ENCODE measurements at places on chromosomes 7 and 10.

DNA sequence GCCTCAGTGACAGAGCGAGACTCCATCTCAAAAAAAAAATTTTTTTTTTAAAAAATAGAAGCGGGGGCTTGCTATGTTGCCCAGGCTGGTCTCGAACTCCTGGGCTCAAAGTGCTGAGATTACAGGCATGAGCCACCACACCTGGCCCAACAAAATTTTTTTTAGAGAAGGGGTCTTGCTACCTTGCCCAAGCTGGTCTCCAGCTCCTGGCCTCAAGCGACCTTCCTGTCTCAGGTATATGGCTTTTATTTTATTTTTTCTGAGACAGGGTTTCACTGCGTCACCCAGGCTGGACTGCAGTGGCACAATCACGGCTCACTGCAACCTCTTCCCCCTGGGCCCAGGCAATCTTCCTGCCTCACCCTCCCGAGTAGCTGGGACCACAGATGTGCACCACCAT is 1.6 kb upstream of the ABHD11 start:
- DNase-seq, result no peak

DNA sequence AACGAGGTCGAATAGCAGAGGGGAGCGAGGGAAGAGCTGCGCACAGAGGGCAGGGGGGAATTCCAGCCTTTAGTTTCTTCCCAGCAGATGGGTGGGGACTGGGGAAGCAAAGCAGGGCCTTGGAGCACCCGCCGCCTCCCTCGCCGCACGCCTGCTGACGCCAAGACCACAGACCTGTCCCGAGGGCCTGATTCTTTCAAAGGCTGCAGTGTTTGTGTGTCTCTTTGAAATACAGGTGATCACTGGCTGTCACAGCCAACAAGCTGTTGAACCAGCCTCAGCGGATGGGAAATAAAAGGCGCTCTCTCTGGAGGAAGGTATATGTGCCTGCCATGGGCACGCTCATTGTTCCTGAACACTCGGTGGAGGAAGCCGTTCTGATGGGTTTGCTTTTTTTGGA is 119.3 kb downstream of the FAM53B start:
- DNase-seq, result no peak

- DNase-seq, result no peak
Observed at GRCh38 chr10:44398747-44399658, 14.1 kb upstream of the CXCL12 start.

- DNase-seq, result no peak
Observed at GRCh38 chr7:114932991-114933390, 11.1 kb downstream of the MDFIC start.

GRCh38 chr7:141698247-141699015 is 3.5 kb downstream of the DENND11 start:
- no peak for DNase-seq

DNA sequence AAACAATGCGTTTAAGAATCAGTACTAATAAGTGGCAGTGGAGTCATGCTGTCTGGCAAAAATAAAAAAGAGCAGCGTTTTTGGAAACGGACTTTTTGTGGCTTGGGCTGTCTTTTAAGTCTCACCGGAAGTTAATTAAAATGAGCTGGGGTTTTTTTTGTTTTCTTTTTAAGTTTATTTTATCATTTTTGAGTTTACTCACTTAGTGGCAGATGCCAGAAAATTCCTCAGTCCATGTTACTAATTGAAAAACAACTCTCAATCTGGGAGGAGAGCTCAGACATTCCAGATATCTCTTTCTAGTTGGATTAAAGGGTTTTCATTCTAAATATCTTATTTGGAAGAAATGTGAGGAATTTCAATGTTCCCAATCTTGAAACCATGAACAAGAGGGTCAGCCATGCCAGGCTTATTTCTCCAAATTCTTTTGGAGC is 133.8 kb upstream of the AGR3 start:
- DNase-seq, result no peak

DNA sequence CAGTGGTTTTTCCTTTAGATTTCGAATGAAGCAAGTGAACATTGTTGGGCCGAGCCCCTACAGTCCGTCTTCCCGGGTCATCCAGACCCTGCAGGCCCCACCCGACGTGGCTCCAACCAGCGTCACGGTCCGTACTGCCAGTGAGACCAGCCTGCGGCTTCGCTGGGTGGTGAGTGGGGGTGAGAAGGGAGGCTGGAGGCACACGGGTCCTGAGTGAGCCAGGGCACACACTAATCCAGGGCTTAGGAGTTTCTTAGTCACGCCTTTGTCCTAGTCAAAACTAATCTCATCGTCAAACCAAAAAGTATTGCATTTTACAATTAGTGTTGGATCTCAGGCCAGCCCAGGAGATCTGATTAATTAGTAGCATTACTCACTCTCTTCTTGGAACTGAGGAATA is 568.8 kb upstream of the FOXK1 start:
- DNase-seq, result no peak

DNA sequence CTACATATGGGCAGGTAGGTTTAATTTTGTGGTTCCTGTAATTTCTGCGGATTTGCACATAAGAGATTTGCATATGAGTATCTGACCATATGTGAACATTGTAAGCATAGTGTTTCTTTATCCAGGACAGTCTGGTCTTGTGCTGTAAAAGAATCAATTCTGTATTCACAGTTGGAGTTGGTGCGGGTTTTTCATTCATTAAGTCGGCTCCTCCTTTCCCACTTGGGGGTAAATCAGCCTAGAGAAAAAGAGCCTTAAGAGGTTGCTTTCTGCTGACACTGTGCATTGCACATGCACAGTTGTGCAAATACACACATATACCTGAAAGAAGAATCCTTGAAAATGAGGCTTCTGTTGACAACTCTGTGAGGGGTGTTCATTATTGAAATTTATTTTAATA is 6.1 kb upstream of the CYP26C1 start:
- no peak for DNase-seq

GRCh38 chr7:134357486-134357885 is 40.8 kb upstream of the SLC35B4 start:
- DNase-seq, result no peak

DNA sequence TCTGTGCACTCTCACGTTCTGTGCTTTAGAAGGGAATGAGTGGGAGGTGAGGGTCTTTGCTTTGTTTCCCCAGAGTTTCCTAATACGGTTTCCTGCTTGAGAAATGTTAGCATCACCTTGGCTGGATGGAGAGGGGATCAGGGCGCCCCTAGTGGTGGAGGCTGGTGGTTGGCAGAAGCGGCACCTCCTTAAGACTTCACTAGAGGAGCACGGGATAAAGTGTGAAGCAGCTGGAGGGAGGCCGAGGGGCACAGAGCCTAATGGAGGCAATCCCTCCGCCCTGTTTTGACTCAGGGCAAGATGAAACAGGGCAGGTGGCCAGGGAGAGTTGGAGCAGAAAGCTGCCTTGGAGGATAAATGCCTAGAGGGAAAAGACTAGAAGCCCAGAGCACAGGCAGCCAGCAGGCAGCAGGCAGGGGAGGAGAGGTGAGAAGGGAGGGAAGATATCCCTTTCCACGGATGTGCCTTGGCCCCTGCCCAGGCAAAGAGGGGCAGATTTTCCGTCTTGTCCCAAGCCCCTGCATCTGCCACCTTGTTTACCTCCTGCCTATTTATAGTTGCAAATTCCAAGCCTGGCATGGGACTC is 56.0 kb upstream of the BTRC start:
- no peak for DNase-seq

GRCh38 chr7:33614357-33615117 is 290.8 kb upstream of the BMPER start:
- DNase-seq, result no peak

- no peak for DNase-seq
Observed at GRCh38 chr7:148222721-148223120, 367.8 kb upstream of the C7orf33 start.

DNA sequence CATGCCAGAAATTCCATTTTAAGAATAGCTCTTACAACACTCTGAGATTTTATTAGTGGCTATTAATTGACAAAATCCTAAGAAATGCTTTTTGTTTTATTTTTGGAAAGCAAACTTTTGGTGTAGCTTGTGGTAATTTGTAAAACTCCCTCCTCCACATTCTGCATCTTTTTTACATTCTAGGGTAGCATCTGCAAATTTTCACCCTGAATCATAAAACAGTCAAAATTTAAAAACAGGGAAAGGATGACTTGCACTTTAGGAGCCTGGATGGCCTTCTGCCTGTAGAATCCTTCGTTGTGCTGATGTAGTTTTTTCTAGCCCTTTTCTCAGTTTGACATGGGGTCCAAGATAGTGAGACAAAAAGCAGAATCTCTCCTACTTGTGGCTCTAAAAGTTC is 316.1 kb downstream of the ADRA2A start:
- peak; percentile 49 for DNase-seq

- no peak for DNase-seq
Observed at GRCh38 chr7:20417675-20418382, 87.1 kb downstream of the ITGB8 start.

- peak; percentile 28 for DNase-seq
Observed at GRCh38 chr7:144824360-144824759, 11.5 kb downstream of the TPK1 start.

- DNase-seq, result no peak
Observed at GRCh38 chr7:22771872-22772228, 44.9 kb downstream of the IL6 start.

GRCh38 chr7:33425395-33425794 is 296.0 kb downstream of the BBS9 start:
- no peak for DNase-seq

GRCh38 chr7:42090806-42091205 is 146.2 kb downstream of the GLI3 start:
- no peak for DNase-seq

- DNase-seq, result no peak
Observed at GRCh38 chr7:101906291-101907240, 89.1 kb downstream of the CUX1 start.

GRCh38 chr10:79002336-79002735 is 66.4 kb upstream of the ZMIZ1 start:
- no peak for DNase-seq

DNA sequence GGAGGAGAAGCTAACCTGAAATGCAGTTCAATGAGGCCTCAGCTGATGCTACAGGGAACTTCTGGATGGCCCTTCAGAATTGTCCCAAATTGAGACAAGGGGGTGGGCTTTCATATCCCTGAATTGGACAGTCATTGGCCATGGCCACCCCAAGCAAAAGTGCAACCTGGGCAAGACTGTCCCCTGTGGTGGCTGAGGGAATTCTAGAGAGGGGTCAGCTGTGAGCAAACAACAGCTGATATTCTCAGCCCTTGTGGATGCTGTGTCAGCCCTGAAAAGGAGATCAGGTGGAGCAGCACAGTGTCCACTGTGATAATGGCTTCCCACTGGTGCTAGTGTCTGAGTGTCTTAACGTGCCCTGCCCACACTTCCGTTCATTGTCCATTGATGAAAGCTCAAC is 76.6 kb downstream of the SLC16A9 start:
- no peak for DNase-seq

DNA sequence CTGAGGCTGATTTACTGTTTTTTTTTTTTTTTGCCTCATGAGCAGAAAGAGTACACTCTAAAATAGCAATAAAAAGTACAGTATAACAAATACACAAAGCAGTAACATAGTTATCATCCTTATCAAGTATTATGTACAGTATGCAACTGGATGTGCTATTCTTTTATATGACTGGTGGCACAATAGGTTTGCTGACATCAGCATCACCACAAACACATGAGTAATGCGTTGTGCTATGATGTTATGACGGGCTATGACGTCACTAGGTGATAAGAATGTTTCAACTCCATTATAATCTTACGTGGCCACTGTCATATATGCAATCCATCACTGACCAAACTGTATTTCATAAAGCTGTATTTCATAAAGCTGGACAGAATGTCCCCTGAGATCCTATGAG is 189.2 kb upstream of the GLI3 start:
- DNase-seq, result no peak

GRCh38 chr7:3057066-3057420 is 13.4 kb upstream of the CARD11 start:
- DNase-seq, result no peak

DNA sequence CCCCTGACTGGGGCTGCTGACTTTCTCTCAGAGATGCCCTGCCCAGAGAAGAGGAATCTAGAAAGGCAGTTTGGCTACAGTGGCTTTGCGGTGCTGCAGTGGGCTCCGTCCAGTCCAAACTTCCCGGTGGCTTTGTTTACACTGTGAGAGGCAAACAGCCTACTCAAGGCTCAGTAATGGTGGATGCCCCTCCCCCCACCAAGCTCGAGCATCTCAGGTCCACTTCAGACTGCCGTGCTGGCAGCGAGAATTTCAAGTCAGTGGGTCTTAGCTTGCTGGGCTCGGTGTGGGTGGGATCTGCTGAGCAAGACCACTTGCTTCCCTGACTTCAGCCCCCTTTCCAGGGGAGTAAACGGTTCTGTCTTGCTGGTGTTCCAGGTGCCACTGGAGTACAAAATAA is 734.5 kb upstream of the LRRN3 start:
- no peak for DNase-seq

DNA sequence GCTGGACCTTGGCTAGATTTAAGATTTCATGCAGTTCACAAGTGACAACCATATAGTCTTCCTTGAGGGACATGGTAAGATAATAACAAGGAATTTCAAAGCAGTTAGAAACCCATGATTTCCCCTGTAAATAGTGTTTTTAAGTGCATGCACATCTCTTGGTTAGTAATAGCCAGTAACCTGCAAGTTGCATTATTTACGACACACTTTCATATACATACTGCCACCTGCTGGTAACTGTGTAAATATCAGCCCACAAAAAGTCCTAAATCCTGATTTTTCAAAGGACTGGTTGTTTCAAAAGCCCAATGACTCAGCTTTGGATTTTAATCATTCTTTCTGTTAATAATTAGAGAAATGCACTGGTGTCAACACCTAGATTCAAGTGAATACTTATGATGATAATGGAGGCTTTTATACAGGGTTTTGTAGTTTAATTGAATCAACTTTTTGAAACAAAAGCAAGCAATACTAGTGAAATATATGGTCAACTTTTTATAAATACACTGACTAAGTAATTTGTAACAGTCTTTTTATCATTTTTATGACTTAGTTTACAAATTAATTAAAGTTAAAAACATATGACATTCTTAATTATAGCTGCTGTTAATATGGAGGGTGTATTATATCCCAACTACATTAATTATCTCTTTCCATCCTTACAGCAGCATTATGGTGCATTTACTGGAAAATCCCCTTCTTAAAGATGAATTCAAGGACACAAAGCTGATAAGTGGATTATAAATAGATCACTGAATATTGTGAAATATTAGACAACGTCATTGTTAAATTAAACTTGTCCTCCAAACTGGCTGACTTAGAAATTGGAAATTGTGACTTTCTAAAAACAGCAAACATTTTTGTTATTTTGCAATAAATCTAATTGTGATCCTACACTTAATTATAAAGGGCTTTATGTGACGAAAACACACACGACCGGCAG is 367.7 kb upstream of the SEMA3D start:
- DNase-seq, result peak; percentile 31
